Coronary artery (tissue), 2 donors: ENCODE measurements at places on chromosomes 3 and 15.
A peak's percentile ranks its signal among the peaks of the same experiment; 100 is the strongest.

GRCh38 chr3:194702545-194702944 is 16.9 kb downstream of the FAM43A start:
- DNase-seq: no peak

- DNase-seq: no peak
These were observed 95.7 kb downstream of the CHDH start for GRCh38 chr3:53750253-53751210.

- DNase-seq: no peak
These were observed 79.5 kb downstream of the CD200R1L start for GRCh38 chr3:112767177-112767576.

DNA sequence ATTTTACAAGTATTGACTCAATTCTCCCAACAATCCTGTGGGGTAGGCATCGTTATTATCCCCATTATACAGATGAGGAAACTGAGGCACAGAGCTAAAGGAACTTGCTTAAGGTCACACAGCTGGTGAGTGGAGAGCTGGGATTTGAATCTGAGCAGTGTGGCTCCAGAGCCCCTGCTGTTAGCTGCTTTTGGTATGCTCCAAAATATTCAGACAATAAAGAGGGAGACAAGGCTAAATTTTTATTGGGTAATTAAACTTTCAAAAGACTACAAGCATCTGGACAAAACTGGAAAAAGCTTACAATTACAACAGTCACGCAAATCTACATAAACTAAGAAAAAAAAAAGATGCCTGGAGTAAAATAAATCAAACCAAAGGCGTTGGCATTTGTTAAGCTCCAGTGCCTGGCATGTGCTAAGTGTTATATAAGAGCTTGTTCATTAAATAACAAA is 27.7 kb downstream of the CCDC13 start:
- no peak for DNase-seq

GRCh38 chr15:42710662-42711061 is 26.3 kb downstream of the CDAN1 start:
- no peak for DNase-seq

GRCh38 chr15:58306591-58307312 is 125.0 kb upstream of the LIPC start:
- DNase-seq: no peak

GRCh38 chr3:172099495-172099808 is 60.1 kb downstream of the FNDC3B start:
- no peak for DNase-seq

DNA sequence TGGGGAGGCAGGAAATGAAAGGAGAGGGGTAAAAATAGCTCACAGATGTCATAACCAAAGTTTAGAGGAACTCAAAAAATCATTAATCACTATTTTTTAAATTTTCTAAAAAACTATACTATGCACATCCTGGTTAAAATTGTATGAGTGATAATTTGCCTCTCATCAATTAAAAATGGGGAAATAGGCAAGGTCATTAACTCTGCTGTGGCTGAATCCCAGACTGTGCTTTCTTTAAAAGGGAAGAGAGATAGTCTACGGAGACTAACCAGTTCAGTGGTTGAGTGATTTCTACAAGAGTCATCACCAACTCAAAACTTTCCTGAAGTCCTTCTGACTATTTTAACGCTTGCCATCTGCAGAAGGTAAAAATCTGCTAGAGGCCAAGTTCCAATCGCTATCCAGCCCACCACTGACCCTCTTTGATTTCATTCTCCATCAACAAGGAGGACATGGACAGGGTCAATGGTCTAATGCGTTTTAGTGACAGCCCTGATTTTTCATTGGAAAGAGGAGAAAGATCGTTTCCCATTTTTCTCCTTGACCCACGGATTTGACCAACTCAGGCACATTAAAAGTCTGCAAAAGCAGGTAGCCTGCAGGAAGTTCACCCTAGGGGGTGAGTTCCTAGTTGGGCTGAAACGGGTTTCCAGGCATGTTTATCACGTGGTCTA is 850 bp downstream of the SUCLG2 start:
- no peak for DNase-seq

DNA sequence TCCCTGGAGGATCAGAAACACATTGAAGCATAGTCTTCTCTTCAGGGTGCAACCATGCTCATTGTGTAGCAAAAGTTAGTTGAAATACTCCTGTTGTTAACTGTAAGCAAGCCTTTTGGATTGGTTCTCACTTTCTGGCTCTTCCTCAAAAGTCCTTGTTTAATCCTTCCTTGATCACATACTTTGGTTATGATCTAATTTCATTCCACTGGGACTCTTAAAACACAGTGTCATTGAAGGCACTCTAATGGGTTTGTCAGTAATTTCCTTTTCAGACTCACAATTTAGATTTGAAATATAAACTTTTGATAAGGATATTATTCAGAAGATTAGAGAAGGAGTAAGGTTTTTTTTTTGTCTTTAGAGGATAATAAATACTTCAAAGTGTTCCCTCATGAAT is 451.7 kb upstream of the SGO1 start:
- no peak for DNase-seq

GRCh38 chr3:195441992-195442572 is 738 bp downstream of the ACAP2 start:
- peak; percentile 77 for DNase-seq

DNA sequence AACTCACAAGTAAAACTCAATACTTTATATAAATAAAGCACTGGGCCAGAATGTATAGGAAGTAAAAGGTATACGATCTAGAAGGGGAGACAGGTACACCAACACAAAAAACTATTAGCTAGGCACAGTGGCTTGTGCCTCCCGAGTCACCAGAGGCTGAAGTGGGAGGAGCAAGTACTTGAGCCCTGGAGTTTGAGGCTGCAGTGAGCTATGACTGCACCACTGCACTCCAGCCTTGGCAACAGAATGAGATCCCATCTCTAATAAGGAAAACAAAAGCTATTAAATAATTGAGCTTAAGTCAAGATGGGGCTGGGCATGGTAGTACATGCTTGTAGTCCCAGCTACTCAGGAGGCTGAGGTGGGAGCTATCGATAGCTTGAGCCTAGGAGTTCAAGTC is 17.0 kb downstream of the PIK3CB start:
- no peak for DNase-seq

DNA sequence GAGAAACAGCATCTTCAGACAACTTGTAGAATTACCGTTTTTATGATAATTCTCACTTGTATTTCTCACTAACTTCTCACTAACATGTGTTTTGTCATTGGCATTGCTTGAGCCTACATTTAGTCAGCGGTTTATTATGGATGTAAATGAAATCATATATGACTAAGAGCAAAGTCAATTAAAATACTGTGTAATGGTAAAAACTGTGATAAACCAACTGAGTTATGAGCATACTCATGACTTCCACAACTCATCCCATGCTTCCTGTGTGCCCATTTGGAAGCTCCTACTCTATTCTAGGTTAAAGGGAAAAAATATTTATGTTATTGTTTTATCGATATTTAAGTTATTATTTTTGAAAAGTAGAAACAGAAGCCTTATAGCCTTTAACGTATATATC is 12.8 kb downstream of the PXK start:
- no peak for DNase-seq
